ENCODE measurements at places on chromosomes 4 and X.
A peak's percentile ranks its signal among the peaks of the same experiment; 100 is the strongest.

DNA sequence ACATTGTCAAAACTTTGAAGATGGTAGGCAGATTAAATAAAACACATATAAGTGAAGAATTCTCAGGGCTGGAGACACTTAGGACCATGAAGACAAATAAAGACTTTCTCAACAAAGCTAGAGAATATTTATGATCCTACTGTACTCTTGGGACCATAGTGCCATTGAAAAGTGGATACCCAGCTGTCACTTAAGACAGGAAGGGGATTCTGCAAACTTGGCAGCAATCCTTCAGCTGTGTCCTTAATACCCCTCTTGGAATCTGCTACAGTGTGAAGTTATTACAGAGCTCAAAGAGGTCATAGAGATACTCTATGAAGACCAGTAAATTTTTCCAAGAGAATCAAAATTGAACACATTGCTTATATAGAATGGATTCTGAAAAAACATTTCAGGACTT lies 24.3 kb downstream of the PDE5A start:
- no peak for DNase-seq

GRCh38 chr4:51830156-51830720 lies 12.7 kb upstream of the DCUN1D4 start:
- no peak for DNase-seq

- DNase-seq = no peak
These were observed at the start of gene SMIM10L2A for GRCh38 chrX:135421932-135422809. Gene SMIM10L2A, plus strand, starts transcription at chrX:135421944. Its CDS starts 188 bp downstream, at chrX:135422132.

DNA sequence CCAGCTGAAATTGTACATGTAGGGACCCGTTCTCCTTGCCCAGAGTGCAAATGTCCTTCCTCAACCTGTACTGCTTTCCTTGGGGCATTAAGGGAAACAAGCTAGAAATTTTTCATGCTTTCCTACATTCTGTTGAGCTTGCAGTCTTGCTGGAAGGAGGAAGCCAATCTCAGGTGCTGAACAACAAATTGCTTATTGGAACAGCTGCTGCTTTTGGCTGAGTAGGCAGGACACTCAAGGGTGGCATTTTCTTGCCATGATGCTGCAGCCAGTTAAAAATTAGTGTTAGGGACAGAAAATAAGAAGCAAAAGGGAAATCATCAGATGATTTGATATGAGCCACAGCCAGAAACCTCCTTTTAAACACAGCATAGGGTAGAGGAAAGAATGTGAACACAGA lies 223.7 kb downstream of the QDPR start:
- no peak for DNase-seq

GRCh38 chr4:10151182-10151581 lies 34.6 kb upstream of the WDR1 start:
- DNase-seq = no peak

- DNase-seq = peak; percentile 62
These were observed 118.2 kb downstream of the NAF1 start for GRCh38 chr4:163048447-163048846.

- no peak for DNase-seq
These were observed 52.4 kb downstream of the PPP2R2C start for GRCh38 chr4:6420036-6420435.

GRCh38 chr4:151358266-151358665 lies 32.9 kb upstream of the SH3D19 start:
- DNase-seq = no peak

DNA sequence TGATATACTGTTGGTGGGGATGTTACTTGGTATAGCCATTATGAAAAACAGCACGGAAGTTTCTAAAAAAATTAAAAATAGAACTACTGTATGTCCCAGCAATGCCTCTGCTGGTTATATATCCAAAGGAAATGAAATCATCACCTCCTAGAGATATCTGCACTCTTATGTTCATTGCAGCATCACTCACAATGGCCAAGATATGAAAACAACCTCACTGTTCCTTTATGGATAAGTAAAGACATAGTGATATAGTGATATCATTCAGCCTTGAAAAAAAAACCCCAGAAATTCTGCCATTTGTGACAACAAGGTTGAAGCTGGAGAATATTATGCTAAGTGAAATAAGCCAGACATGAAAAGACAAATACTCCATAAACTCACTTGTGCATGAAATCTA lies 543.8 kb upstream of the SLIT2 start:
- no peak for DNase-seq

GRCh38 chrX:141814213-141814857 lies 23.8 kb upstream of the MAGEC3 start:
- DNase-seq = no peak

DNA sequence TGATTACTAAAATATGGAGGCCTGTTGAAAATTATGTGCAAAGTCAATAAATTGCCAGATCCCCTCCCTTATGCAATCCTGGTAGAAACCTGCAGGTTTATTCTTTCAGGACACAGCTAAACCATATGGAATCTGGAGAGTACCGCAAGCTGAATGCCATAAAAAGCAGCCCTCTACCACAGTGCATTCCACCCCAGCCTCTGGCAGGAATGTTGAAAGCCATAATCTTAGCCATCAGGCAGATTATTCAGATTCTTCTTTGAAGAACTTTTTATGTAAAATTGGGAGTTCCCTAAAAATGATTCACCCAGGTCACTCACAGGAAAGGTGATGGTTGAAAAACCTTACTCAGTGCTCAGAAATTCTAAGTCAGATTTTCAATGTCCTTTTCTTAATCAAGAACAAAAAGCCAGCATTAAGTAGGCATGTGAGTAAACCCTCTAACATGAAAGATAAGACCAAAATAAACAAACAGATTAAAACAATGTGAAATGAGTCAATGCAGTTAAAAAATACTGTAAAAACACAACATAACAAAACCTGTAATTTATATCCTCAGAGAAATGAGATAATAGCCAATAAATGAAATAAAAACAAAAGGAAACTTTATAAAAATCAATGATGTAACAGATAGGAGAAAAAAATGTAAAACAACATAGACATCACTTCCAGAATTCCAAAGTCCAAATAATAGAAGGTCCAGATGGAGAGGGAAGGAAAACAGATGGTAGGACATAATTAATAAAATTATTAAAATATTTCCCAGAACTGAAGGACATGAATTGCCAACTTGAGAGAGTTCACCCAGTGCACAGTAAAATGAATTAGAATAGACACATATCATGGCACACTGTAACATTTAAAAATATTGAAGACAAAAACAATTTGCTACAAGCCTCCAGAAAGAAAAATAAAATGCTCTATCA lies 226.9 kb downstream of the FSTL5 start:
- no peak for DNase-seq

DNA sequence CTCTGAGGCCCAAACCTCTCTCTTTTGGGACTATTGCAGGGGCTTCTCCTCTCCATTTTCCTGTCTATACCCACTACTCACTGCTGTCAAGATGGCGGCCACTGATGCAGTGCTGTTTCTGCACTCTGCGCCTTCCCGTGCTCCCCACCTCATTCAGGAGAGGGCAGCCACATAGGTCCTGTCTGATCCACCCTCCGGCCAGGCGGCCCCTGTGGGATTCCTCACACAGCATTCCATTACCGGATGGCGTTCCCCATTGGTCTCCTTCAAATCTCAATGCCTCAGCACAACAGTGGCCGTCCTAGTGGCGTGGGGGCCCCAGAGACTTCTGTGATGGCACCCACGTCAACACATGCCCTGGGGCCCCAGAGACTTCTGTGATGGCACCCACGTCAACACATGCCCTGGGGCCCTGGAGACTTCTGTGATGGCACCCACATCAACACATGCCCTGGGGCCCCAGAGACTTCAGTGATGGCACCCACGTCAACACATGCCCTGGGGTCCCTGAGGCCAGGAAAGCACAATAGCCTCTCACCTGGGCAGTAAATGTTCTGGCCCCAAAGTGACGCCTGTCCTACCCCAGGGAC lies 7.3 kb downstream of the SPON2 start:
- DNase-seq = no peak

DNA sequence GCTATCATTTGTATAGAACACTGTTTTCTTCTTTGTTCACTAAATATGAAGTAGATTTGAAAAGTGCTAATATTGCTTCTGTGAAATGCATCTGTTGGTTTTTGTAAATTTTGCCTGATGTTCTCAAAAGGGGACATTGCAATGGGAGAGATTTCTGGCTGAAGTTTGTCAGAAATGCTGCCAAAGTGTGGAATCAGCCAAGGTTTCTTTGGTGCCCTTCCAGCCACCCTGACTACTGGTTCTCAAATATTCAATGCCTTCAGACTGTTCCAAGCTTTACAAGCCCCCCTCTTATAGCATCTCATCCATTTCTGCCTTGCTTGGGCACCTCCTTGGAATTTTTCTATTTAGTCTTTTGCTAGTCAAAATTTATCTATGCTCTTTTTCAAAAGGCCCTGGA lies 60.6 kb upstream of the TMLHE start:
- DNase-seq = no peak

DNA sequence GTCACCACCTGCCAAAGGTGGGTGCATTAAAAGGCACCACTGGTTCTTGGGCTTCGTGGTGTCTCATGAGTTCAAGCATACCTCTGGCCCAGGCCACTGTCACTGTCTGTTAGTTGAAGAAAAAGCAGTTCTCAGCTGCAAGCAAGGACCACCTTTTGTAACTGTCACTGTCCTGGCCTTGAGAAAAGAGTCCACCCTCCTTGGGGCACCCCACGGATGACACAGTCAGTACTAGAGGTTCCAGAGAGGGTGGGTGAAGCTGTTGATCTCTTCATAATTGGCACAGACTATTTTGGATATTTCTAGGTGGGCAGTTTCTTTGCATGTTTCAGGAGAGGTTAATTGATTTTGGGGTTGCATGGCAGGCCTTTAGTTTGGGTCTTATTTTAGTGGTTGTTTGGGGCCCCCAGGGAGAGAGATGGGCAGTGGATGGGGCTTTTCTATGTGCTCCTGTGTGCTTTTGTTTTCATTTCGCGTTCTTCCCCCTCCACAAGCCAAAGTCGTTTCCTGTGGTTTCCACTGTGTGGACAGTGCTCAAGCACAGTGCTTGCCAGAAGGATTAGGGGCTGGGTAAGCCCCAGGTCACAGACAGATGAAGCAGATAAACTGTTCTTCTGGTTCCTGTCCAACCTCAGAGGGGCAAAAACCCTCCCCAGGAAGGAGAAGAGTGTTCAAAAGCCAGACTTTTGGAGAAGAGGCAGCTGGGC lies 156.2 kb upstream of the PPP1R2C start:
- DNase-seq = peak; percentile 78

DNA sequence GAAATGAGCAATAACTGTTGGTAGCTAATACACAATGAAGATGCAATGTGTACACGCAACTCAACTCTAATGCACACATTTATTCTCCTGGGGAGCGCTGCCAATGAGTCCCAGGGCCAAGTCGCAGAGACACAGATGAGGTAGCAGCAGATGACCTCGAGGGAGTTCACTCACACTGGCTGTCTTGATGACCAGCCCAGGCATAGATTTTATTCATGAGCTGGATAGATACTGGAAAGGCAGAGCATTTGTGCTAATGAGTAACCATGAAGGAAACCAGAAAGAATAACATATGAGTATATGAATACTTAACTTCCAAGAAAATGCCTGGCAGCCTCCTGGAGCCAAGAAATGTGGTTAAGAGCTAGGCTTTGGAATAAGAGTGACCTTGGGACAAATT lies 42.3 kb downstream of the RASL11B start:
- DNase-seq = no peak

DNA sequence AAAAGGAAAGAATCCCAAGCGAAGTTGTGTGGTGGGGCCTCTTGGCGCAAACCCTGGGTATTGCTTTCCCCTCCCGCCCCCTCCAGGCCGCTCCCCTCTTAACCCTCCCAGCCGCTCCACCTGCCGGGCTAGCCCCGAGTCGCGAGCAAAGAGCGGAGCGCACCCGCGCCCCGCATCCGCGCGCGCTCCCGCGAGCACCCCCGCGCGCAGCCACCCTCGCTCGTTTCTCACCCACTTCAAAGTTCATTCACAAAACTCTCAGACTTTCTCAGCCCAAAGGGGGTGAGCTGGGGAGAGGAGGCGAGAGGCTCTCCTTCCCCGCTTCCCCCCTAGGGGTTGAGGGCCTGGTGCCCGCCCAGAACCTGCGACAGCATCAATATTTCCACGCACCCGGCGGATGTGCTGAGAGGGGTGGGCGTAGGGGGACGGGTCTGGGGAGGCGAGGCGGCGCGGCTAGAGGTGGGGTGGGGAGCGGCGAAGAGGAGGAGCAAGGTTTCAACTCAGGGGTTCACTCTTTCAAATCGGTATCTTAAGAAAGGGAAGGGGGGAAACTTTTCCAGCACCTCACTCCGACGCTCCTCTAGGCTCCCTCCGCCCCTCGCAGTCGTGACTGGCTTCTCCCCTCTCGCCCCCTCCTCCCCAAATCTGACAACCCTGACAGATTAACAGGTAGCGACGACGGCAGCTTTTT lies 1.8 kb downstream of the MAML3 start:
- DNase-seq = peak; percentile 90

DNA sequence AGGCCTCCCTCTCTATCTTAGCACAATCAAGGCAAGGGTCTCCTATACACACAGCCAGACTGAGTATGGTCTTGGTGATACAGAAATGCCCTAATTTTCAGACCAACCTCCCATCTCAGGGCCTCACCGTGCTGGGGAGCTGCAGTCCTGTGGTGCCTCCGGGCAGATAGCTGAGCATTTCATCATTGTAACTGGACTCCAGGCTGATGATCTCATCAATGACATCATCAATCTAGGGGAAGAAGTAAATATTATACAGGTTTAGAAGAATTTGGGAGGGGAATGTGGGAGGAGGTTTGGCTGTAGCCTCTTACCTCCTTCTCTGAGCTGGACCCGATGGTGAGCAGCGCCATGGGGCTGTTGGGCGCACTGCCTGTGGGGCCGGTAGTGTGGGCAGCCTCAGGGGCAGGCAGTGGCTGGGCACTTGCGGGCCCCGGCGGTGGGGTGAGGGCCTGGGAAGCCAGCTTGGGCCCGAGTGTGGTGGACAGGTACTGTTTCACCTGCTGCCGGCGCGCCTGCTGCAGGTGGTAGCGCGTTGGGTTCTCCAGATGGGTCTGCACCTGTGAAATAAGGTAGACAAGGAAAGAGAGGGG lies 5.2 kb downstream of the TFE3 start:
- DNase-seq = no peak

DNA sequence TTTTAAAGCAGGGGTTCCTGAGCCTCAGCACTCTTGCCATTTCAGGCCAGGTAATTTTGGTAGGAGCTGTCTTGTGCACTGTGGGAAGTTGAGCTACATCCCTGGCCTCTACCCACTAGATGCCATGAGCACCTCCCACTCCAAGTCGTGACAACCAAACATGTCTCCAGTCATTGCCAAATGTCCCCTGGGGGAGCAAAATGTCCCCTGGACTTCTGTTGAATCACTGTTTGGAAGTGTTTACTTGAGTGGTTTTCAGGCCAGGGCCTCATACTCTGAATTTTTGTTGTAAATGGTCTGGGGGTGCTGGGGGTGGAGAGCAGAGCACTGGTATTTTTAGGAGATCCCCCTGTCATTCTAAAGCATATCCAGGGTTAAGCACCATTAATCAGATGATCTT lies 3.2 kb downstream of the PDK3 start:
- DNase-seq = no peak

GRCh38 chr4:149784018-149784417 lies 31.6 kb downstream of the IQCM start:
- no peak for DNase-seq

- DNase-seq = no peak
These were observed 1122.9 kb upstream of the PCDH10 start for GRCh38 chr4:132026166-132026565.

GRCh38 chr4:151629097-151629783 lies 131.6 kb downstream of the GATB start:
- no peak for DNase-seq

- peak; percentile 62 for DNase-seq
These were observed 488 bp downstream of the NAP1L5 start for GRCh38 chr4:88697141-88697540.

All from activated CD4-positive, alpha-beta T cell treated with anti-CD3 and anti-CD28 coated beads, Interleukin-2, amount 10 ng/mL, durations not matched to agents 24 days and 14 days (primary cell).